Fibroblast of lung (primary cell): ENCODE measurements at places on chromosomes 6 and 20. TPM values are rescaled to one million over a fixed set of nuclear protein-coding genes. Genes with fewer than 3 reads are reported as not detected.

Gene RPP40
- 12.1 and 27.6 TPM in 2 replicates for total RNA-seq

- H3K27ac ChIP-seq: no peak overlapping the region
- H3K36me3 ChIP-seq: no peaks in the 10 kb centered on the region
- no peak overlapping the region for H3K4me3 ChIP-seq
- DNase-seq: no peak
- no peaks in the 10 kb centered on the region for H3K4me1 ChIP-seq
Measured at GRCh38 chr6:99882128-99882702, 111.8 kb downstream of the MCHR2 start.

Gene FOXF2
- total RNA-seq: 29.3 and 32.9 TPM in 2 replicates

GRCh38 chr20:1876975-1877608, 18.1 kb upstream of the SIRPA start:
- no peaks in the 10 kb centered on the region for H3K4me1 ChIP-seq
- H3K27ac ChIP-seq: no peak overlapping the region
- DNase-seq: no peak
- no peaks in the 10 kb centered on the region for H3K36me3 ChIP-seq

DNA sequence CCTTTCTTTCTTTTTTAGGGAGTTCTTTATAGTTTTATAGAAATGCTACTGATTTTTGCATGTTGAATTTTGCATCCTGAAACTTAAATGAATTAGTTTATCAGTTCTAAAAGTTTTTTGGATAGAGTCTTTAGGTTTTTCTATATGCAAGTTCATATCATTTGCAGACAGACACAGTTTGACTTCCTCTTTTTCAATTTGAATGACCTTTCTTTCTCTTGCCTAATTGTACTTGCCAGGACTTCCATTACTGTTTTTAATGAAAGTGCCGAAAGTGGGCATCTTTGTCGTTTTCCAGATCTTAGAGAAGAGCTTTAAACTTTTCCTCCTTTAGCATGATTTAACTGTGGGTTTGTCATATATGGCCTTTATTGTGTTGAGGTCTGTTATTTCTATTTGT, 21.1 kb upstream of the EDN1 start:
- DNase-seq: no peak
- H3K4me1 ChIP-seq: no peaks in the 10 kb centered on the region
- no peak overlapping the region for H3K4me3 ChIP-seq

GRCh38 chr20:51043811-51044210, 20.9 kb upstream of the KCNG1 start:
- no peak overlapping the region for H3K27ac ChIP-seq
- no peaks in the 10 kb centered on the region for H3K4me1 ChIP-seq
- peak; percentile 78 for DNase-seq

- no peaks in the 10 kb centered on the region for H3K36me3 ChIP-seq
- no peak for DNase-seq
- H3K27ac ChIP-seq: no peak overlapping the region
- H3K27me3 ChIP-seq: no peaks in the 10 kb centered on the region
- H3K4me3 ChIP-seq: no peak overlapping the region
Measured at GRCh38 chr6:357791-358341, 33.7 kb upstream of the IRF4 start.

Gene GNAS-AS1
- total RNA-seq: 0.33 and 0.51 TPM in 2 replicates

DNA sequence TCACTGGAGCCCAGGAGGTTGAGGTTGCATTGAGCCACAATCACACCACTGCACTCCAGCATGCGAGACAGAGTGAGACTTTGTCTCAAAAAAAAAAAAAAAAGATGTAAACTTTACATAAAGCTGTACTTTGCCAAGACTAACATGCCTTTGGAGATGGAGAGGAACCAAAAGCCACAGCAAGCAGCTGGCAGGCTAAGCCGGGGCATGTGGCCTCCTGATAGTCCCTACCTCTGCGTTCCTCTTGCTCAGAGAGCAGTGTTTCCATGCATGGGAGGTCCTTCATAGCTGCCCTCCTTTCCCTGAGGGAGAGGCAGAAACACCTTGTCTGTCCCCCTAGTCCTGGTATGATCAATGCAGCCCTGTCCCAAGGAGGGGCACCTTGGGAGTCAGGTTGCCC, 35.2 kb downstream of the SPATA2 start:
- H3K27me3 ChIP-seq: no peaks in the 10 kb centered on the region
- no peak overlapping the region for H3K27ac ChIP-seq
- no peaks in the 10 kb centered on the region for H3K4me1 ChIP-seq
- peak; percentile 69 for DNase-seq
- peaks cover 3% of the 10 kb centered on the region for H3K36me3 ChIP-seq

DNA sequence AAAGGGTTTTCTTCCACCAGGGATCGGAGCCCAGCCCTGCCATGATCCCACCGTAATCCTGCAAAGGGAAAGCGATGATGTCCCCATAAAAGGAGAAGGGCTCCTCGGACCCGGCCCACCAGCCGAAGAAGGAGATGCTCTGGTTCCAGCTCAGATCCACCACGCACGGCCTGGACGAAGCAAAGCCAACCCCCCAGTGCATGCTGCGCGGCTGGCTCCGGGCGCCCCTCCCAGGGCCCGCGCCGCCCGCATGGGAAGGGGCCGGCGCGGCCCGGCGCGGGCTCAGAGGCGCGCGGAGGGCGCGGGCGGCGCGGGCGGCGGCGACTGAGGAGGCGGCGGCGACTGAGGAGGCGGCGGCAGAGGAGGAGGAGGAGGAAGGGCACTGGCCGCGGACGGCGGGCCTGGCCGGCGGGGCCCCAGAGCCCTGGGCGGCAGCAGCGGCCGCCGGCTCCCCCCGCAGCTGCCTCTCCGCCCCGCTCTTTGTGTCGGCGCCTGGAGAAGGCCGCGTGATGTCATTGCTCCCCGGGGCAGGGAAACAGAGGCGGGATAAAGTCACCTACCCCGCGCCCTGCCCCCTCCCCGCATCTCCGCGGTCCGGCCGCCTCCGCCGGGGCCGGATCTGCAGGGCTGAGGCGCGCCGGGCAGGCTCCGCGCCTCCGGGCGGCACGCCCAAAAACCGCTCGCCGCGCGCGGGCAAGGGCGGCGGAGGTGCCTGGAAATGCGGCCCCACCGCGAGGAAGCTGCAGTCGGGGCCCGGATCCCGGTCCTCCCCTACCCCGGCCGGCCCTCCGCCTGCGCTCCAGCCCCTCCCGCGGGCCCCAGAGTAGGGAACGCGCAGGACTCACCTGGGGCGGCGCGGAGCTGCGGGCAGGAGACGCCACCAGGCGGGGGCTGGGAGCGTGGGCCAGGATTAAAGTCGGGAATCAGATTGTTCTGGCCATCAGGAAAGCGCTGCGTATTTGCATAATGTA, at the start of gene FAXC:
Gene FAXC, minus strand, starts transcription at position 504 of the 971 bp plus-strand sequence. Its CDS starts 302 bp downstream, at position 202.
- DNase-seq: peak; percentile 50
- H3K36me3 ChIP-seq: no peaks in the 10 kb centered on the region
- peaks cover 4% of the 10 kb centered on the region for H3K27me3 ChIP-seq
